ENCODE measurements at places on chromosomes 1 and 21. TPM values are rescaled to one million over a fixed set of nuclear protein-coding genes. Genes with fewer than 3 reads are reported as not detected.

The ENTREP3 gene
- polyA plus RNA-seq = 44.8 TPM

The APCS gene
- not detected for polyA plus RNA-seq

The EPHA10 gene
- not detected for polyA plus RNA-seq

The SLC6A17 gene
- 0.01 TPM for polyA plus RNA-seq

The ACOT11 gene
- polyA plus RNA-seq = 2.6 TPM

The MARK1 gene
- polyA plus RNA-seq = 5.5 TPM

The SLAMF8 gene
- polyA plus RNA-seq = not detected

The CTNNBIP1 gene
- polyA plus RNA-seq = 183 TPM

The MPL gene
- polyA plus RNA-seq = not detected

The CDC14A gene
- 0.58 TPM for polyA plus RNA-seq

The GBP6 gene
- polyA plus RNA-seq = 0.14 TPM

The SYCP1 gene
- polyA plus RNA-seq = not detected

The CREB3L4 gene
- polyA plus RNA-seq = 9.8 TPM

The CDC42BPA gene
- 3.8 TPM for polyA plus RNA-seq

The TRIM17 gene
- polyA plus RNA-seq = 0.62 TPM

The MEX3A gene
- 3.4 TPM for polyA plus RNA-seq

The TMCO2 gene
- polyA plus RNA-seq = not detected

The SLAMF1 gene
- polyA plus RNA-seq = not detected

The DNAJB4 gene
- polyA plus RNA-seq = 6.0 TPM

The KCNJ10 gene
- polyA plus RNA-seq = not detected

The FLG2 gene
- polyA plus RNA-seq = 0.04 TPM

The KRTAP19-3 gene
- polyA plus RNA-seq = not detected

The CFAP74 gene
- polyA plus RNA-seq = 0.01 TPM

The SNRNP40 gene
- polyA plus RNA-seq = 63.6 TPM
